ENCODE measurements at places on chromosomes 13 and 19. TPM values are rescaled to one million over a fixed set of nuclear protein-coding genes. Genes with fewer than 3 reads are reported as not detected.

ZNF497 gene
- 1.5 TPM for total RNA-seq

AXL gene
- total RNA-seq: 114 TPM

SLC25A41 gene
- total RNA-seq: 0.14 TPM

BCL3 gene
- 60.6 TPM for total RNA-seq

SYT3 gene
- 0.59 TPM for total RNA-seq

CEACAM16 gene
- total RNA-seq: 0.11 TPM

DNMT1 gene
- total RNA-seq: 55.0 TPM

WDR88 gene
- not detected for total RNA-seq

S1PR5 gene
- 1.1 TPM for total RNA-seq

TPGS1 gene
- total RNA-seq: 14.9 TPM

NCAN gene
- 0.06 TPM for total RNA-seq

MBD3 gene
- 28.2 TPM for total RNA-seq

Data from A549 treated with dexamethasone at 1 μM for 4 hours (cell line).